ENCODE measurements at places on chromosomes 4 and X. TPM values are rescaled to one million over a fixed set of nuclear protein-coding genes. Genes with fewer than 3 reads are reported as not detected.

Gene SPIN3
- 4.4 TPM for total RNA-seq

Gene PLXNA3
- 7.5 TPM for total RNA-seq

Gene SERTM2
- total RNA-seq = 1.2 TPM

Gene BMP3
- total RNA-seq = not detected

Gene GPRASP1
- 1.2 TPM for total RNA-seq

Gene DAPP1
- total RNA-seq = not detected

Gene TMEM255A
- not detected for total RNA-seq

Gene MAGEB10
- total RNA-seq = not detected

Gene GYPB
- not detected for total RNA-seq

Gene PPP1R3F
- total RNA-seq = 0.58 TPM

Gene MAGEE2
- not detected for total RNA-seq
